ENCODE measurements at places on chromosomes 5 and 9.

DNA sequence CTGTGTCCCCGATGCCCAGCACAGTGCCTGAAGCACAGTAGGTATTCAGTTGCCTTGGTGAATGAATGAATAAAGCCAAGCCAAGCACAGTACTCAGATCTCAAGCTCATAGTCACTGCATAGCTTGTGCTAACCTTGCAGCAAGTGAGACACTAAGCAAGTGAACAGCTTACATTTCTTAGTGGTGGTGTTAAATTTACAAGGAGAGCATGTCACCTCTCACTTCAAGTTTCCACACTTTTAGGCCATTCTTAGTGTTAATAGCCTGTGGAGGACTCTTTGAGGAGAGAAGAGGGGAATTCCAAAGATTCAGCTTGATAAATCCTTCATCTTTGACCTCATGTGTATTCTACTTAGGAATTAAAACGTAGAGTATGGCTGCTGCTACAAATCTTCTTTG, 104.7 kb downstream of the C9orf152 start:
- DNase-seq: no peak

DNA sequence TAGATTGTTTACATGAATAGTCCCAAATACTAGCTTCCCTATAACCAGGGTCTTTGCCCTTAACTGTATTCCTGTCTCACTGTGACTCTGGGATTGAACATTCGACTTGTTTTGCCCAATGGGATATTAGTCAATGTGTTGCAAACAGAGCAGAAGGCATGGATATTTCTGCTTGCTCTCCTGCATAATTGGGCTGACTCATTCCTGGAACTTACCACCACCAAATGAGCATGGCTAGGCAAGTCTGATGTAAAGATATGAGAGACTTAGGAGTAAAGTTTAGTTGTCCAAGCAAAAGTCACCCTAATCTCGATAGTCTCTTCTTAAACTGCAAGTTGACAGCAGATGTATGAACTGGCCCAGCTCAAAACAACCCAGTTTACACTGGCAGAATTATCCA, 273.5 kb upstream of the CCNG1 start:
- no peak for DNase-seq

DNA sequence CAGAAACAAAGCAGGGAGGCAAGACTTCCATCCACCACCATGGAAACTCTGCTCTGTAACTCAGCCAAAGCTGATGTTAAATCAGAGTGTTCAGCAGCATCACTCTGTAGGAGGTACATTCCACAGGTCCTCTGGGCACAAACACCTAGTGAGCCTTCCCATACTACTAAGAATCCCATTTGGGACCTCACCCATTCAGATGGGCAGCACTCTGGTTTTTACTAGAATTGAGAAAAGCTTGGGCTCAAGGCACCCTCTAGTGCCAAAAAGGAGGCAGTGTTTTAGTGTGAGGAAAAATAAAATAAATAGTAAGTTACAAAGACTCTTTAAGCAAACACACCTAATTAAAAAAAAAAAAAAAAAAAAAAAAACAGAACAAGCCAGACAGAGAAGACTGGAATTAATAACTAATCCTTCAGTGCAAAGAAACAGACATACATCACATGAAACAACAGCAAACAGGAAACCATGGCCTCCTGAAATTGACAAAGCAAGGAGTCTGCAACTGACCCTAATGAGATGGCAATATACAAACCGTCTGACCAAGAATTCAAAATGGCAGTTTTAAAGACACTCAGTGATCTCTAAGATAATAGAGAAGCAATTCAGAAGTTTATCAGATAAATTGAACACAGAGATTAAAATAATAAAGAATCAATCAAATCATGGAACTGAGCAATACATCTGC, 159.5 kb downstream of the GNA14 start:
- DNase-seq: no peak

DNA sequence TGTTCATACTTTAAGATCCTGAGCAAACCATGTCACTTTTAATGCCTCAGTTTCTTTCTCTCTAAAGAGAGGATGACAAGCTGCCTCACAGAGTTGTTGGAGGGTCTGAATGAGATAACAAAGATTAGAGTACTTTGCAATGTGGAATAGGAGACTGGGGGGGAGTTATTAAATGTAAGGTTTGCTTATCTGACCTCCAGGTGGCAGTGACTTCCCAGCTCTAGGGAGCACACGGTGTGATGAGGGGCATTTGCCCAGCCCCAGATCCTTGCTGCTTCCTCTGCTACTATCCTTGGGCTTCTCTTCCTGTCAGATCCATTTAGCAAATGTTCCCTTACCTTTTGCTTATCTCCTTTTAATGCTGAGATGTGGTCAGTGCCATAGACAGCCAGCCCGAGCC, 30.7 kb downstream of the ENHO start:
- DNase-seq: no peak

DNA sequence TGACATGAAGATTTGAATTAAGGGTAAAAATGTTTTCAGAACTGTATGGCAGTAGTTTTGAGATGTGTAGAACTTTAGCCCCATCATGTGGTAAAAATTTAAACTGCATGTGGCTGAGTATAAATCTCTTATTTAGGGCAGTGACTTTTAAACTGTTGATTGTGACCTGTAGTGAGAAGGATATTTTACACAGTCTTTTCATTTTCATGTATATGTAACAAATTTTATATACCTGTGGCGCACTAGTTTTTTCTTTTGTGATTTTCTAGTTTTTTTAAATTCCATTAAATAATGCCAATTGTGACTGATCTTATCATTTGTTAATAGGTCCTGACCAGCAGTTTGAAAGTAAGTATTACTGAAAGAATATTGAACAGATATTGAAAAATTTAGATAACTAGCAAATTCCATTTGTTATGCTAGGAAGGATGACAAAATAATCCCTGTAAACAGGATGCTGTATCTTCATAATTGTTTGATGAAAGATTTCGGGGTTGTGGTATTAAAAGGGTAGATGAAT, 47.2 kb downstream of the GPBP1 start:
- DNase-seq: no peak

GRCh38 chr5:94517490-94518488, 100.6 kb downstream of the KIAA0825 start:
- DNase-seq: no peak

GRCh38 chr5:67160272-67160671, 36.3 kb downstream of the CD180 start:
- no peak for DNase-seq

- peak; percentile 57 for DNase-seq
These were observed 129.9 kb downstream of the RXRA start for GRCh38 chr9:134455934-134456755.

- DNase-seq: no peak
These were observed 63.3 kb downstream of the RASGRF2 start for GRCh38 chr5:81023261-81023970.

DNA sequence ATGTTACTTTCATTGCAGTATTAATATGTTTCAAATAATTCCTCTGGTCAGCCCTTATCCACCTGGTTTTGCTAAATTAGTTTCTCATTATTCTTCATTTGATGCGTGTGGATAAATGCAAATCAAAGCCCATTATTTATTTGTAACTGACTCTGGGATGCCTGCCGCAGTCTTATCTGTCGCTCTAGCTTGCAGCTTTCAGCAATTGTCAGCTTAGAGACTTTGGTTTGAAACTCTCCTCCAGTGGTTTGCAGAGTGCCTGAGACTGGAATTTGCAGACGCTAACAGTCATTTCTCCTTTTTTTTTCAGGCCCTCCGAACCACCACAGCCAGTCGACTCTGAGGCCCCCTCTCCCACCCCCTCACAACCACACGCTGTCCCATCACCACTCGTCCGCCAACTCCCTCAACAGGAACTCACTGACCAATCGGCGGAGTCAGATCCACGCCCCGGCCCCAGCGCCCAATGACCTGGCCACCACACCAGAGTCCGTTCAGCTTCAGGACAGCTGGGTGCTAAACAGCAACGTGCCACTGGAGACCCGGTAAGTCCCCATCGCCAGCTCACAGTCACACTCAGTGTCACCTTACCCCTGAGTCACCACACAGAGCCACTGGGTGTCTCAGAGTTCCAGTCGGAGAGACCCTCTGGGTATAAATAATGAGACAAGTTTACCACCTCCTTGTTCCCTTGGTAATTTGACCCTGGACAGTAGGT, 339.0 kb upstream of the WWC1 start:
- no peak for DNase-seq

GRCh38 chr5:94623011-94623410, 4.5 kb downstream of the SLF1 start:
- DNase-seq: no peak

DNA sequence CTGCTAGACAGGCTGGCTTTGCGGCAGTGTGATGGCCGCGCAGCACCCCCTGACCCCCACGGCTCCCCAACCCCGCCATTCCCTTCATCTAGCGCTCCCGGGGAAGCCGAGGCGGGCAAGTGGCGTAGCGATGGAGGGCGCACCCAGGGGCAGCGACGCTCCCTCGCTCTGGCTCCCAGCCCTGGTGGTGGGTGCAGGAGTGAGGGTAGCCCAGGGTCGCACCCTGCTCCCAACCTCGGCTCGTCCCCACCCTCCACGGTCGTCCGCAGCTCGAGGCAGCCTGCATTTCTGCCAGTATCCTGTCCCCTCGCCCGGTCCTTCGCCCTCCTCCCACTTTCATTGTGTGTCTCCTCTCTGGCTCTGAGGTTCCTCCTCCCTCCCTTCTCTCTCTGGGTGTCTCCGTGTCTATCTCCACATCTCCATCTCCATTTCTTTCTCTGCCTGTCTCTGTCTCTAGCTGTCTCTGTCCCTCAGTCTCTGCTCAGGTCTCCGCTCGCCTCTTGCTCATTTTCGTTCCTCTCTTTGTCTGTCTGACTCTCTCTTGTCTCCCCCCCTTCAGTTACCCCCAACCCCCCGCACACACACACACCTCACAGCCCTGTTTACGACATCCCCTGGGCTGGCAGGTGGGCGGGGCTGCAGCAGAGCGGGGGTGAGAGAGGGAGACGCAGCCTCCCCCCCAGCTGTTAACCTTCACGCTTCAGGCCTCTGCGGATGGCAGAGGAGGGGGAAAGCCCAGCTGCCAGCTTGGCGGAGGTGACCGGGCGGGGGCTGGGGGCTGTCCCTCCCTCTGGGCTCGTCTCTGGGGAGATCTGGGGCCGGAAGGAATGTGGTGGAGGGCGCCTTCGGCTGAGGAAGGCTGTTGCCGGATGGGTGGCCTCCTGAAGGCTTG, 48.7 kb upstream of the PSD2 start:
- DNase-seq: peak; percentile 57

- no peak for DNase-seq
These were observed 91.5 kb downstream of the MAMDC2 start for GRCh38 chr9:70135176-70135575.

- DNase-seq: no peak
These were observed 46.6 kb downstream of the ATG10 start for GRCh38 chr5:82018462-82018861.

- no peak for DNase-seq
These were observed 355.5 kb downstream of the TLR4 start for GRCh38 chr9:118059484-118060278.

DNA sequence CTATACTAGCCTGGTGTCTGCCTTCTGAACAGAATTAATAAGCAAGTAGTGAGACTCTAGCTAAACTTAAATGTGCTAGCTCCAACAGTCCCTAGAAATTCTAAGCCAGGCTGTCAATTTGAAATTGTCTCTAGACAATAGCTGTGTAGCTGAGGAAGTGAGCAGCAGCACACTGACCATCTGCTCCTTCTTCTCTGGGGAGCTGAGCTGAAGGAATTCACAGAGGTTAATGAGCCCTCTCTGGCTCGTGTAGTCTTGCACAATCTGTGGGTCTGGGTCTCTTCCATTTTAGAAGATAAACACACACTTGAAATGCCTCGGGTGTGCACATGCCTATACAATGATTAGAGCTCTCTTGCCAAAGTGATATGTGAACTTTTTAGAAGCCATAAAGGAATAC, 63.5 kb upstream of the BARX1 start:
- no peak for DNase-seq

DNA sequence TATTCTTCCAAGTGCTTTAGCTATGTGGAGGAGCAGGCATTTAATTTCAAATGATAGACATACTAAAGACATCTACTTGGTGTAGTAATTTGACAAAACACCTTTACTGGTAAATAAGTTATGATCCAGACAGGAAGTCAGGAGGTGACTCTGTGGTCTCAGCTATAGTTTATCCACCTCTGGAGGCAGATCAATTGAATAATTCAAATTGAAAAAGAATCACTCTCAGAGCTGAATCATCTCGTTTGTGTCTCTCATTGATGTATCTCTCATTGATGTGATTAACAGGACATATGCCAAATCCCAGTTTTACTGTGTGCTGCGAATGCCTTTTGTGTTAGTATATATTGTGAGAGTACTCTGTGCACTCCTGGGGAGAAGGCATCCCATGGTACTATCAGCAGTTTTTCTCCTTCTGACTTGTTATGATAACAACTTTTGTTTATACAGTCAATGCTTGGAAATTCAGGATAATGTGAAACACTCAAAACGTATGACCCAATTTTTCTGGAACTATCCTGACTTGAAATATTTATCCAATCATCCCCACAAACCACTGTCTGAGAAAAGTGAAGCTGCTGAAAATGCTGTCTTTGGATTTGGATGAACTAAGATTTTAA, 48.5 kb upstream of the DAB2 start:
- DNase-seq: no peak

DNA sequence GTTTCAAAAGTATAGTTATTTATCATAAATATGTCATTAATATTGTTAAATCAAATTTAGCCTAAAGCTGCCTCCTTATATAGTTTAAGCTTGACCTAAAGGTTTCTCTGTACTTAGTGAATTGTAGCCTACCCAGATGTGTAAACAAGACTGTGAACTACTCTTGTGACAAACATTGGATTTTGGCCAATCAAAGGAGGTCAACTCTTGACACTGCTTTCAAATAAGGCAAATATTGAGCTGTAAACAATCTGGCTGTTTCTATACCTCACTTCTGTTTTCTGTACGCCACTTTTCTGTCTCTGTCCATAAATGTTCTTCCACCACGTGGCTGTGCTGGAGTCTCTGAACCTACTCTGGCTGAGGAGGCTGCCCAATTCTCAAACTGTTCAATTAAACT, 51.2 kb downstream of the FXN start:
- DNase-seq: no peak

GRCh38 chr9:5842929-5843793, 10.2 kb upstream of the ERMP1 start:
- no peak for DNase-seq

GRCh38 chr5:74640954-74641734, 616 bp upstream of the ENC1 start:
- DNase-seq: no peak

- DNase-seq: no peak
These were observed 33.8 kb upstream of the SLC6A3 start for GRCh38 chr5:1479066-1479465.

GRCh38 chr5:110201791-110202190, 512.1 kb downstream of the MAN2A1 start:
- DNase-seq: no peak
